Effector CD4-positive, alpha-beta T cell (primary cell): ENCODE measurements at places on chromosomes 5 and 9.
A peak's percentile ranks its signal among the peaks of the same experiment; 100 is the strongest.

GRCh38 chr5:96927008-96927407 lies 8.9 kb upstream of the LNPEP start:
- DNase-seq, result no peak

GRCh38 chr5:67154556-67155206 lies 41.9 kb downstream of the CD180 start:
- no peak for DNase-seq

DNA sequence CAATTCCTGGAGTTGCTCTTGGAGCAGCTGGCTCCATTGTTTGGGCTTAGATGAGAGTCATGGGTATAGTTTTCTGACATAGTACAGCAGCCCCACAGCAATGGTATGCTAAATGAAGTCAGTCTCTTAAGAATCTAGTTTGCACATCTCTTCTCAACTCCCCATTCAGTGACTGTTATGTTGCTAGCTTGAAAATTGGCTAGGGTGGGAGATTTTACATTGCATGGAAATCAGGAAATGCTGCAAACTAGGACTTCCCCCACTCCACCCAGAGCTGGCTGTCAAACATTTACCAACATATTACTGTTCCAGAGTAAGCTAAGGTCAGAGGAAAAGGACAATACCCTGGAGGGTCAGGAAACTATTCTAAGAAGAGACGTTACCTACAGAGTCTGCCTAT lies 17.6 kb upstream of the FCHO2 start:
- DNase-seq, result no peak

- no peak for DNase-seq
These were observed 138.7 kb downstream of the ALDH1A1 start for GRCh38 chr9:72814083-72814597.

DNA sequence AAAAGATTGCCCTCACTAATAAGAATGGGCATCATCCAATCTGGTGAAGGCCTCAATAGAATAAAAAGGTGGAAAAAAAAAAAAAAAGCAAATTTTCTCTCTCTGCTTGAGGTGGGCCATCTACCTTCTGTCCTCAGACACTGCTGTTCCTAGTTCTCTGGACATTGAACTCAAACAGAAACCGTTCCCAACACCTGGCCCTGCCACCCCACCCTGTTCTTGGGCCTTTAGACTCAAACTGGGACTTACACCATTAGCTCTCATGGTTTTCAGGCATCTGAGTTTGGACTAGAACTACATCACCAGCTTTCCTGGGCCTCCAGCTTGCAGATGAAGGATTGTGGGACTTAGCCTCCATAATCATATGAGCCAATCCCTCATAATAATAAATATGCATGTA lies 71.0 kb downstream of the SSBP2 start:
- DNase-seq, result no peak

DNA sequence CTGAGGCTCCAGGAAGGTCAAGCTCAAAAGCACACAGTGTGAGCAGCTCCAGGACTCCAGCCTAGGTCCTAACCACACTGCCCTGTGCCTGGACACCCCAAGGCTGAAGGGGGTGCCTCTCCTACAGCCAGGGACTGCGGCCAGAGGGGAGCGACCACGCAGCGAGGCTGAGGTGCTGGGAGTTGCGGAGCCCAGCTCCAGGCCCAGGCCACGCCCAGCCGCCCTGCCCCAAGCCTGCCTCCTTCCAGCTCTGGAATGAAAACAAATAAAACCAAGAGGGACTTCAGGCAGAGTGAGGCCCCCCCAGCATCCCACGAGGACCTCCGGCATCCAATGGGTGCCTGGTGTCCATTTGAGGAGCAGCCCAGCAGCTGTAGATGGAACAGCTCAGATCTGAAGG lies 15.2 kb downstream of the VAV2 start:
- no peak for DNase-seq

DNA sequence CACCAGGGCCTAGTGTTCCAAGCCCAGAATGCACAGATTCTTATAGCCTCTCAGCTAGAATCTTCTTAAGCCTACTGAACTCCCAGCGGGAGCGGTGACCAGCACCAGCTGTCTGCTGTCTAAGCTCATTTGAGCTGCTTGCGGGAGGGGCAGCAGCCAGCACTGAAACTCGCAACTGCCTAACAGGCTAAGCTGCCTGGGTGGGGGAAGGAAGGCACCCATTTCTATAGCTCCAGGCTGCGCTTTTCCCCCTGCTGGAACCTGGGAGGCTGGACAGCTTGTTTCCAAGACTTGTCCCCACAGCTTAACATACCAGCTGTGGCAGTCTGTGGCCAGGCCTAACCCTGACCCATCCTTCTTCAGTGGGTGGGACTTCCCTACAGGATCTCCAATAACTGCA lies 512.9 kb downstream of the EFNA5 start:
- DNase-seq, result no peak

GRCh38 chr5:179732918-179733771 lies 523 bp downstream of the MAML1 start:
- DNase-seq, result peak; percentile 20

GRCh38 chr5:171850324-171850947 lies 64.8 kb downstream of the SMIM23 start:
- no peak for DNase-seq

DNA sequence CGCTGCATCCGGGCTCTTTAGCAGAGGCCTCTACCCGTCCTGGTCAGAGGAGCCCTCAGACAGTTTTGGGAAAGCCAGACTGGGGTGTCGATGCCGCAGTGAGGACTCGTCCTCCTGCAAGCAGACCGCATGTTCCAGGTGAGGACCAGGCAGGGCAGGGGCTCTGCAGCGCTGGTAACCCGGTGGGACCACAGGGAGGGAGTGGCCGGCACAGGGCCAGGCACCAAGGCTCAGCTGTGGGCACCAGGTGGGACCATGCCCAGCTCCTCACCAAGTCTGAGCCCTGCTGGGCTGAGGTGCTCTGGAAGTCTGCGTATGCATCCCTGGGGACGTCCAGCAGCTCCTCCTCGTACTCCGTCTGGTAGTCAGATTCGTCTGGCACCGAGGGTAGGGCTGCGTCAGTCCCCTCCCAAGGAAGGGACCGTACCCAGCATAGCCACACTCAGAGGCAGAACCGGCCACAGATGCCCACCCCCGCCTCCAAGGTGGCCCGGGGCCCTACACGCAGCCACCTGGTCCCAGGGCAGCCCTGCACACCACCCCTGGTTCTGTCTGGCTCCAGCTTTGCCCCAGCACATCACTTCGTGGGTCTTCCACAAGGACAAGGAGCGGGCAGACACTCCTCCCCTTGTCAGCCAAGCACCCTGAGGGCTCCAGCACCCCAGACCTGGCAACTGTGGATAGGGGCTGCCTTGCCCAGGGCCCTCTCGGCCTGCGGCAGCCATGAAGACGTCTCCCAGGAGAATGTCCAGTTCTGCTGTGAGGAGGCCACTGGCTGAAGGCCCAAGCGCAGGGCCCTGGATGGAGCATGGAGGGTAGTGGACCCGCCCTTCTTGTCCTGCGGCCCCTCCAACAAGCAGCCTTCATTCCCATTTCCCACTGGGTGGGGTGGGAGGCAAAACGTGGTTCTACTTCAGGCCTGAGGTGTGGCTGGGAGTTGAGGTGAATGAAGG lies 1.5 kb upstream of the NSMF start:
- no peak for DNase-seq

GRCh38 chr9:75713335-75713734 lies 177.1 kb upstream of the PCSK5 start:
- DNase-seq, result no peak

DNA sequence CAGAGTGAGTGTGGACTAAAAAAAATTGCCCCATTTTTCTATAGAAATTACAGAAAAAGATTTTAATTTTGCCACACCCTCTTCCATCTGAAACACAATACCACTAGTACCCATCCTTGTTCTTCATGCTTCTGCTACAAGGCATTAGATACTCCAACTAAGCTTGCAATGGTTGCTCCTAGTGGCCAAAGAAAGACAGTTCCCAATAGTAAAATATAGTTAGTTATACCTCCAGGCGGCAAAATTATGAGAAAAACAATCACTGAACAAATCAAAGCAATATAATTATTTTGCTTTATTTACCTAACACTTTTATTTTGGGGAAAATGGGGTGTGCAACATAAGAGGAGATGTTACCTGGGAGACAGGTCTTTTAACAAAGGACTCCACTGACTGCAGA lies 101.2 kb downstream of the RAPGEF6 start:
- no peak for DNase-seq

GRCh38 chr9:82535432-82535998 lies 527.4 kb downstream of the RASEF start:
- DNase-seq, result no peak

- no peak for DNase-seq
These were observed 23.4 kb downstream of the CORO2A start for GRCh38 chr9:98168941-98169488.

DNA sequence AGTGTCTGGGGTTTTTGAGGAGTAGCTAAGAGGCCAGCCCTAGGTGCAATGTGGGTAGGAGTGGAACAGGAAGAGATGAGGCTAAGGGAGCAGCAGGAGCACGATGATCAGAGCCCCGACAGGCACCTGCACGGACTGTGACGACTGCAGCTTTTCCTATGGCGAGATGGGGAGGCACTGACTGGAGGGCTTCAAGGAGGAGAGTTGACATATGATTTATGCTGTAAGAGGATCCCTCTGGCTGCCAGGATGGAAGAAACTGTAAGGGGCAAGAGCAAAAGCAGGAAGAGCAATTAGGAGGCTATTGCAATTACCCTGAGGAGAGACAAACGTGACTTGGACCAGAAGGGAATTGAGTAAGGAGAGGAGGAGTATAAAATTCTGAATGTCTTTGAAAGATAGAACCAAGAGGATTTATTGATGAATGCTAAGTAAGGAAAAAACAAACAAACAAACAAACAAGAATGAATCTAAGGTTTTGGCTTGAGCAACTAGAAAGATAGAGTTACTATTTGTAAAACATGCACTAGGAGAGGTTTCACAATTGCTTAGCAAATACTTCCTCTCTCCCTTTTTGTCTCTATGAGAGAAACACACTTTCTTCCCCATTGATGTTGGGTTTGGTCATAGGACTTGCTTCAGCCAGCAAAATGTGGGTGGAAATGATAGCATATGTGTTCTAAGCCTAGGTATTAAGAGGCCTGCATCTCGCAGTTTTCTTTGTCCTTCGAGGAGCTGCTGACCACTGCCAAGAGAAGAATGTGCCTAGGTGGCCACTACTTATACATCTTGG lies 32.9 kb downstream of the TRPC7 start:
- DNase-seq, result no peak

DNA sequence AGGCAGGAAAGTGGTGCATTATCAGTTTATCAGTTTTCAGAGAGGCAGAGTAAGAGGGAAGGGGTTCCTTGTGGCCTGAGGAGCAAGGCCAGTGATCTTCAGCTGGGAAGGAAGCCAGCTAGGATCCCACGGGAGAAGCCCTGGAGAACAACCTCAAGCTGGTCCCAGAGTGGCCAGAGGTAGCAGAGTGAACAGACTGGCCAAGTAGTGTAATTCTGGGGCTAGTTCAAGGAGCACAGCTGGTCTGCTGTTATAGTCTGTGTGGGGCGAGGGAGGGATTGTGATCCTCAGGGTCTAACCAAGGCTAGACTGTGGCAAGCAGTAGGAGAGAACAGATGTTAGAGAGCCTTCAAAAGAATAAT lies 164.6 kb downstream of the CARTPT start:
- DNase-seq, result no peak

DNA sequence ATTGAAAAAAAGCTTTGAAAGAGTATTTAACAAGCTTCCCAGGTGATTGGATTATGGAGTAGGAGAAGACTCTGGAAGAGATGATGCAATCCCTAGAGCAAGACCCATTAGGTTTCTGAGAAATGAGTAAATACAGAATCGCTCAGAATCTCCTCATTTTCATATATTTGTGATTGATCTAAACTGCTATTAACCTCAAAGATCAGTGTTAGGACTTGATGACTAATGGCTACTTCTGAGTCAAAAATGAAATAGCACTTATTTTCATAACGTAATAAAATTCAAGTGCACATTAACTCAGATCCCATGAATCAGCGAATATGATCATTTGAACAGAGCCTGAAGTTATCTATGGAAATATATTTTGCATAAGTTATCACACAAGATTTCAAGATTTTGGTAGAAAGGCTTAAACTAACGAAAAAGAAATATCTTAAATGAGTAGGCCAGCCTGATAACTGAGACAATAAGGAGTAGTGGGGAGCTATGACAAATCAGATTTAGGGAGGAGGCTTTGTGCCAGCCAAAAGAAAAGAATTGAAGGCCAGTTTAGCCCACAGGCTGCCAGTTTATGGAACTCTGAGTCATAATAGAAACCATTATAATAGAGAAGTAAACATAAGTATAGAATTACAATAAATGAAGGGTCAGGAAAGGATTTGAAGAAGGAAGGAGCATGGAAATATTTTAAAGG lies 106.7 kb upstream of the OSMR start:
- DNase-seq, result no peak

DNA sequence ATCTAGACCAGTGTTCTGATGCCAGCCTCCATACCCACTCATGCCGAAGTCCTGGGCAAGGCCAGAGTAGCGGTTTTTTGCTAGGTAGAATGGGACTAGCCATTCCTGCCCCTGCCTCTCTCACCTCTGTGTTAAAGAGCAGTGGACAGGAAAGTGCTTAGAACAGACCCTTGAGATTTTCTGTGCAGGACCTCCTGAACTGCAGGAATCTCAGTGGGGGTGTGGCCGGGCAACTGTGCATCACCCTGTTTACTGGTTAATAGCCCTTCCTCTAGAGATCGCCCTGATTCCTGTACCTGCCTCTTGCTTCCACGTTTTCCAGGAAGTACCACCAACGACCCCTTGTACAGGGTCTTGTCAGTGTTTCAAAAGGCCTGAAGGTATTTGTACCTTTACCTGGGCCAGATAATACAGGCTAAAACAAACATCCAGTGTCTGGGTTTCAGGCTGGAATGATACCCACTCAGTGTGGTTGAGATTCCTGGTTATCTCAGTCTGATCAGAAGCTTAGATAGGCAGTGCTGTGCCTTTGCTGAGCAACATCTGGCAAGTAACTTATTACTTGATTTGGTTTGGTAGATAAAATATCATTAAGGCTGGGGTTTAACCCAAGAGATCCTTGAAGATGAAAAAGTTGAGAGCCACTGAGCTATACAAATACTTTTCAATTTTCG lies 65.9 kb downstream of the RGS3 start:
- no peak for DNase-seq

DNA sequence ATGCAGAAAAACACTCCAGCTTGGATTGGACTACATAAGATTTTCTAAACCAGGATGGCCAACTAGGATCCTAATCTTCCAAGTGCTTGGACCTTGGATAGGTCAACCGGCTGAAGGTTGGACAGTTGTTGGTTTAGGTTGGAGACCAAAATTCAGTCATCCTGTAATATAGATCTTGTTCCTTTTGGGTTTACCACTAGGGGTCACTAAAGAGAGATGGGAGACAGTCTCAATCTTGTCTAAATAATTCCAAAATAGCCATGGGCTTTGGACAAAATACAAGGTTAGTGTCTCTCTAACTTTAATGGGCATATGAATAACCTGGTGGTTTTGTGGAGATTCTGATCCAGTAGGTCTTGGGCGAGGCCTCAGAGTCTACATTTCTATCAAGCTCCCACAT lies 148.7 kb upstream of the ERCC6L2 start:
- no peak for DNase-seq

- DNase-seq, result no peak
These were observed 50.9 kb downstream of the KCNIP1 start for GRCh38 chr5:170554521-170555267.

GRCh38 chr5:144585681-144586080 lies 415.0 kb downstream of the KCTD16 start:
- DNase-seq, result no peak
